ENCODE measurements at places on chromosomes 2 and 18.
A peak's percentile ranks its signal among the peaks of the same experiment; 100 is the strongest.

DNA sequence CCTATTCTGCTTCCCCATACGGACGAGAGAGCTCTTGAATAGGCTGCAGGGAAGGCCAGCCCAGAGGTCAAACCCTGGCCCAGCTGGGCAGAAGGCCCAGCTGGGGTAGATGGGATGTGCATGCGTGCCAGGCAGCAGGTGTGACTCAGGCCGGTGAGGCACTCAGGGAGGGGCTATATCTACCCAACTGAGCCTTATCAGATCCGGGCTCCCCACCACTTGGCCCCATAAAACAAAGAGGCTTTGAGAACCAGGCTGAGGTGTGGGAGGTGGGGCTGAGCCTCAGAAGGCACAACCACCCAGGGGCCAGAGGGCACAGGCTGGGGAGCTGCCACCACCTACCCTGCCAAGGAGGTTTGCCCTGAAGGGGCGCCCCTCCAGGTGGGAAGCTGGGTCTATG, 8.0 kb upstream of the CFAP65 start:
- no peak for DNase-seq

DNA sequence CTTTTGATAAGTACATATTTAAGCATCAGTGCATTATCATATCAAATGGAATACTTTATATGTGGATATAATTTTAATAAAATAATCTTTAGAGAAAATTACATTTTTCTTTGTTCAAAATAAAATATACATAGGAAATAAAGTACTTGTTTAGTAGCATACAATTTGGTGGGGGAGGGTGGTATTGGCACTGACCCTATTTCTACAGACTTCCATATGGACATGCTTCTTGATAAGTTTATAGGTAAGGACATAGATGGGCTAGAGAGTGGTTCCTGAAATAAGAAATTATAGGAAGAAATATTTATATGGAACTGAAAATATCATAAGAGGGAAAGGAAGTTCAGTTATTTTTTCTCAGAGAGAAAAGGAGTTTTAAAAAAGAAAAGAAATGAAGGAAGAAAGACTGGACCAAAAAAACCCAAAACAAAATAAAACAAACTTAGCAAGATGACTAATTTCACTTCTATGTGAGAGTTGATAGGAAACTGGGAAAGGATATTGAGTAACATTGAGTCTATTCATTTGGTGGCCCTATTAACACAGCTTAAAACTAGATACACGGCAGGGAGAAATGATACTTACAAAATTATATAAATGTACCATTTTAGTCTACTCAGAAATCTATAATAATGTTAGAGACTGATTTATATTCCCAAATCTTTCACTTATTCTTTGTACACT, 505.9 kb downstream of the ERBB4 start:
- peak; percentile 77 for DNase-seq

DNA sequence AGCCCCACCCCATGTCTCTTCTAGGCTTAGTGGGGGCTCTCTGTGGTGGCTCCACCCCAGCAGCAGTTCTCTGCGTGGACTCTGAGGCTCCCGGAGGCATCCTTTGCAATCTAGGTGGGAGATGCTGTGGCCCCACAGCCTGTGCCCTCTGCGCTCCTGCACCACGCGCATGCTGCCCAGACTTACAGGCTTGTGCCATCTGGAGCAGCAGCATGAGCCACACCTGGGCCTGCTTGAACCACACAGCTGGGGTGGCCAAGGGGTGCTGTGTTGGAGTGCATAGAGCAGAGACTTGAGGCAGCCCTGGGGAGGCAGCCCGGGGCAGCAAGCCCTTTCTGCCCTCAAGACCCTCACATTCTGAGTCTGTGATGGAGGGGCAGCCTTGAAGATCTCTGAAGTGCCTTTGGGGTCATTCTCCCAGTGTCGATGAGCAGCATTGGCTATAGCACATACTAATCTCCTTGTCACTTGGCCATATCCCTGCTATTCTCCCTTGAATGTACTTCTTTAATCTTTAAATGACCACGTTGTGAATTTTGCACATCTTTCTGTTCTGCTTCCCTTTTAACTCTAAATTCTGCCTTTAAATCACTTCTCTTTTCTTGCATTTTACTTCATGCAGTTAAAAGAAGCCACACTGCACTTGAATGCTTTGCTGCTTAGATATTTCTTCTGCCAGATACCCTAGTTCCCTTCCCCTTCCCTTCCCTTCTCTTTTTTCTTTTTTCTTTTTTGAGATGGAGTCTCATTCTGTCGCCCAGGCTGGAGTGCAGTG, 62.4 kb downstream of the NCAPH start:
- no peak for DNase-seq

GRCh38 chr2:110873597-110874452, 141.5 kb downstream of the ACOXL start:
- no peak for DNase-seq

- DNase-seq = peak; percentile 81
These were observed 1.2 kb upstream of the NPAS2 start for GRCh38 chr2:100818606-100819369.

GRCh38 chr2:211737282-211737681, 801.3 kb downstream of the ERBB4 start:
- DNase-seq = peak; percentile 32

- no peak for DNase-seq
These were observed 19.9 kb upstream of the SMCHD1 start for GRCh38 chr18:2635586-2635985.

- no peak for DNase-seq
These were observed 71.3 kb downstream of the SLC25A12 start for GRCh38 chr2:171822525-171823322.

GRCh38 chr2:26302846-26303245, 43.1 kb upstream of the SELENOI start:
- DNase-seq = no peak

DNA sequence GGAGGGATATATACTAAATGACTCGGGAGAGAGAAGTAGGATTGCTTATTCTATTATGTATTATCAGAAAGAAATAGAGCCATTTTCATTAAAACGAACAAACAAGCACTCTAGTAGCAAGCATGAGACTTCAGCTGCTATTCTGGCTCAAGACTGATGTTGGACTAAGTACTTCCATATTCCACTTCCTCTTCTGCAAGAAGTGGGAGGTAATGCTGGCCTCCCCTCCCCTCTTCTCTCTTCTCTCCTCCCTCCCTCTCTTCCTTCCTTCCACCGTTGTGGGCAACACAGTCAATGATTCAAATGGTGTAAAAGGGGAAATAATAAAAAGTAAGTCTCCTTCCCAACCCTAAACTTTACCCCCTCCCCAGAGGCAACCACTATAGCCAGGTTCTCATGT, 62.6 kb downstream of the EMX1 start:
- no peak for DNase-seq

- DNase-seq = peak; percentile 48
These were observed 11.2 kb downstream of the RND3 start for GRCh38 chr2:150476286-150476685.

DNA sequence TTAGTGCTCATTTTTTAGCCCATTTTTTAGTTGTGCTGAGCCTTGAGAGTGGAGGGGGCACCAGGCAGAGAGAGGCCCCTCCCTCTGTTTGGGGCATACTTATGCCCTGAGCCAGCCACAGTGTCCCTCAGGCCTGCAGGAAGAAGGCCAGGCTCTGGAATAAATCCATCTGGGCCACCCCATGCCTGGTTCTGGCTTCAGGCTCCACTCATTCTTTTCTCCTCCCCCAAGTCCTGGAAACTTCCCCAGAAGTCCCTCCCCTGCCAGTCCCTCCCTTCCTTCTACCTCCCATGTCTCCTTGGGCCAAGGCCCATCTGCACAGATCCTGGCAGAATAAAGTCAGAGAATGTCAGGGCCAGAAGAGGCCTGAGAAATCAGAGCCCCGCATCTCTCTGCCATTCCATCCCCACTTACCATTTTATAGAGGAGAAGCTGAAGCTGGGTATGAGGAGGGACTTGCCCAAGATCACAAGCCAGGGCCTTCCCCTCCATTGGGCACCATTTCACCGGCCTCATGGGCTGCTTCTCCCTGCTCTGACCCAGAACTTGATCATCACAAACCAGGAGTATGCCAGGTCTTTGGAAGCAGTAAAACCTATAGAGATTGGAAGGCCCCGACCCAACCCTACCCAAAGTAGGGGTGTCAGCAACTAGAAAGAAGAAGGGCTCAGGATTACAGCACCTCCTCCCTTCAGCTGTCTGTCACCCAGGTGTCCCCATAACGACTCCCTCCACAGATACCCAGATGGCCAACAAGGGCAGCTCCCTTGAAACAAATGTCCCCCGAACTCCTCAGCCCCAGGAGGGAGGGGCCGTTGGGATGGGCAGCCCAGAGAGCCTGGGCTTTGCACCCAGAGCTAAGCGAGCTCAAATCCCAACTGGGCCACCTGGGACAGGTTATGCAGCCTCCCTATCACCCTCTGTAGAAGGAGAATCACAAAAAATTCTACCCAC, 108.4 kb downstream of the POLR1A start:
- peak; percentile 24 for DNase-seq

DNA sequence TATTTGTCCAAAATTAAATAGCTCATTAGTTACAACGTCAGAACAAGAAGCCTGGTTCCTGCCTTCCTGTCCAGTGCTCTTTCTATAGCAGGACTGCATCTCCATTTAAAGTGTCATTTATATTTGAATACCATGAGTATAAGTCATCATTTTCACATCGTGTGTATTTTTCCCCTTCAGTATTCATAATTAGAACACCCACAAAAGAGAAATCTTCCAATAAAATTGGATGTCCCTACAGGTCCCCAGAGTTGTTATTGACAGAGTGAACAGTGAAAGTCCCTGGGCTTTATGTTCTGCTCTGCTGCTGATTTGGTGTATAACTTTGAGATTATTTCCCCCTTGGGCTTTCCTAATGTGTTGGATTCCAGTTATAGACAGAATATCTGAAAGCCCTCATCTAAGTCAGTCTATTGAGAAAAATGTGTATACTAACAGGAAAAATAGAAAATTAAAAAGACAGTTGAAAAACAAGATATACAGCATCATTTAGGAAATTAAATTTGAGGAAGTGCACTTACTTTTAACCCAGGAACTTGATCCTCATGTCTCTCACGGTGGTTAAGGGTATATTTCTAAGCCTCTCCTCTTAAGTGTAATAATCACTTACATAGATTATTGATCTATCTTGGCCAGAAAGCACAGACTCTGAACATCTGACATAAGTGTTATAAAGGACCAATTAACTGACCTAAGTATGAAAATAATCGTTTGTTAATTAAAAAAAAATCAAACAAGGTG, 15.2 kb upstream of the REV1 start:
- DNase-seq = no peak

DNA sequence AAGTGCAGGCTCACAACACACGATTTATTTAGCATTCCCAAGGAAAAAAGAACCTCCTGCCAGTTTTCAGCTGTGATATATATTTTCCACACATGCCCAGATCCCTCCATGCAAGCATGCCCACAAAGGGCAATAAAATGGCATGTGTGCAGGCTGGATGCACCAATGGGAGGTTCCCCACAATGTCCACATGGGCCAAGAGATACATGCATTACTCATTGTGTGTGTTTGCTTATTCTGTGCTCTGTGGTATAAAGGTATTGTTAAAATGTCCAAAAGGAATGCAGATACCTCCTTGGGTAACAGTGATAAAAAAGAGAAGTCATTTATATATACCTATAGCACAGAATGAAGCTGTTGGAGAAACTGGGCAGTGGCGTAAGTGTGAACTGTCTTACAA, 207.4 kb downstream of the FHOD3 start:
- no peak for DNase-seq

DNA sequence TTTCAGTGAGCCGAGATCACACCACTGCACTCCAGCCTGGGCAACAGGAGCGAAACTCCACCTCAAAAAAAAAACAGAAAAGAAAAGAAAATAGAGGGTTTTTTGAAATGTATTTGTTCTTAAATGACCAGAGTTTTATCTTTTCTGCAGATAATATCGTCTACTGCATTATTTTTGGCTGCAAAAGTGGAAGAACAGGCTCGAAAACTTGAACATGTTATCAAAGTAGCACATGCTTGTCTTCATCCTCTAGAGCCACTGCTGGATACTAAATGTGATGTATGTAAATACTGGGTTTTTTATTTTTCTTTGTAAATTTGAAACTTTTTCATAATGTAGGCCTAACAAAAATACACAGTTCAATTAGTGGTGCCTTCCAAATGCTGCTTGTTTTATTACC, 18.1 kb downstream of the CCNT2 start:
- DNase-seq = no peak

DNA sequence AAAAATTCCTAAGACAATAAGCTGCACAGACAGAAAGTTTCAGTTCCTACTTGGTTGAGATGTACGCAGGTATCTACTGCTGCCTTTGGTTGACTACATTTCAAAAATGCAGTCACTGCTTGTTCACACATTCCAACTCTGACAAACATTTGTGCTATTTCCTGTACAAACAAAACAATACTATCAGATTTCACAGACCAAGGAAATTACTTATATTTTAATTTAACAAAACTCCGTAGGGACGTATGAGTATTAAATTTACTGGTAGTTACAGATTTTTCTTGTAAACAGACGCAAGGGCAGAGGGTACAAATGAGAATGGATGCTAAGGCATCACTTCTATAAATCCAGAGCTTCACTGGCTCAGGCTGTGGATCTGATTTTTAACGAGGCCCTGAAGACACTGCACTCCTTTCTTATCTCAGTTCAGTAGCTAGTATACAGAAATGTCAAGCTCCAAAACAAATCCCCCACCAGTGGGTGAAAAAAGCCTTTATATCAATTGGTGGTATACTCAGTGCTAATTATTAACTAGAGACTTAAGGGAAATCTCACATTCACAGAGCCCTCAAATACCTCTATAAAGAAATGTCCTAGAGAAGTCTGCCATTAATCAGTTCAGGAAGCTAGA, 31.7 kb upstream of the TTC32 start:
- DNase-seq = peak; percentile 94

DNA sequence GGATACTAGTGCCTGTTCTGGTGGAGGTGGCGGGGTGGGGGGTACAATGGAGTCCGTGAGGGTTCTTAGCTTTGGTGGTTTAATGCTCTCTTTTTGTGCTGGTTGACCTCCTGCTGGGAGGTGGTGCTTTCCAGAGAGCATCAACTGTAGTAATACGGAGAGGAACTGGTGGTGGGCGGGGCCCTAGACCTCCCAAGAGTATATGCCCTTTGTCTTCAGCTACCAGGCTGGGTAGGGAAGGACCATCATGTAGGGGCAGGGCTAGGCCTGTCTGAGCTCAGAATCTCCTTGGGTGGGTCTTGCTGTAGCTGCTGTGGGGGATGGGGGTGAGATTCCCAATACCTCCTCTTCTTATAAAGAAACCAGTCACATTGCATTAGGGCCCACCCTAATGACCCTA, 27.1 kb downstream of the CAMKMT start:
- DNase-seq = no peak

- peak; percentile 8 for DNase-seq
These were observed 86.3 kb downstream of the PMS1 start for GRCh38 chr2:189870381-189871085.

DNA sequence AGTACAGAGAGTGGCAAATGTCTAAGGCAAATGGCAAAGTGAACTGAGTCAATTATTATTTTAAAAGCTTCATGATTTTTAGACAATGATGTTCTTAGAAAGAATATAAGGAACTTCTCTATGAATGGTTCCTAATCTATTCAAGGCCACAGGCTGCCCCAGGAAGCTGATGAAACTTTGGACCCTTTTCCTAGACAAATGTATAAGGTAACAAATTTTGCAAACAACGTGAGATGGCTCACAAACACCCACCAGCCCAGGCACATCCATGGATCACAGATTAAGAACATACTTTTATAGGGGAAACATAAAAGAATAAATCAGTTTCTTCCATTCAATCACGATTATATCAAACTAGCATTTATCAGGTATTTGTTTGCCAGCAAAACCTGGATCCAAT, 659.0 kb downstream of the IRS1 start:
- no peak for DNase-seq
